ENCODE measurements at places on chromosomes 5 and 9.

GRCh38 chr9:133787754-133788025 lies 49.5 kb upstream of the SARDH start:
- no peak for DNase-seq

GRCh38 chr9:95726756-95727155 lies 148.7 kb upstream of the ERCC6L2 start:
- peak; percentile 40 for DNase-seq

GRCh38 chr9:77176106-77176505 lies 1.2 kb upstream of the VPS13A start:
- no peak for DNase-seq

DNA sequence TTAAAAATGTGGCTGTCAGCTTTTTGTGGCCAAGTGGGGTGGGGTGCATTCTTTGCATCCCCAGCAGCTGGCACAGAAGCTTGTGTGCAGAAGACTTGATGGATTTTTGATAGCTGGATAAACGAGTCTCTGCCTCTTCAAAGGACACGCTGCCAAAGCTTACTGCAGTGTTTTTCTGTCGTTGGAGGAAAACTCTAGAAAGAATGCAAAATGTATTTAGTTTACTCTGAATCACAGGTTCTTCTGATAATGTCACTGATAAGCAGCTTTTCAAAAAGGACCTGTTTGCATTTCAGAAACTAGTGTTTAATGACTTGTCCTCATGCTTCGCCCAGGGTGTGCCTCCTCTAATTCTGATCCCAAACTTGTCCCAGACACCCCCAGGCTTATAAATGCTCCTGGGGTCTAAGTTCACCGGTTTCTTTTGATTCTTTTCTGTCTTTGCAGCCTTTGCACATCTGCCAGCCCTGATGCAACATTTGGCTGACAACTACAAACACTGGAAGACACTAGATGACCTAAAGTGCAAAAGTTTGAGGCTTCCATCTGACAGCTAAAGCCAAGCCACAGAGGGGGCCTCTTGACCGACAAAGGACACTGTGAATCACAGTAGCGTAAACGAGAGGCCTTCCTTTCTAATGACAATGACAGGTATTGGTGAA lies 66.0 kb downstream of the WDR41 start:
- DNase-seq = no peak

- DNase-seq = no peak
These were observed 38.7 kb downstream of the KCTD16 start for GRCh38 chr5:144209361-144209760.

DNA sequence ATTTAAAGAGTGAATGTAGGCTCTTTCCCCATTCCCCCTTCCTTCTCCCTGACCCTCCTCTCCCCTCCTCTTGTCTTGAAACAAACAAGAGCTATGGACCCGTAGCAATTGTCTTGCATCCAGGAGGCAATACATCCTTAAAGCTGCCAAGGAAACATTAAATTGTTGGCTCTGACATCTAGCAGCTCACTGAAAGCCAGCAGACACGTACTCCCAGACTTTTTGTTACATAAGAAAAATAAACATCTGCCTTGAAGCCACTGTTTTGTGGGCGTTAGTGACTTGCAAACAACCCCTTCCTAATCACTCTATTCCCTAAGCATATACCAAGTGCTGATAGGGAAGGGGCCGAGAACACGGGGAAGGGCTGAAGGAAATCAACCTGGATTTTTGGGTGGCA lies 8.6 kb downstream of the SLC45A2 start:
- no peak for DNase-seq

DNA sequence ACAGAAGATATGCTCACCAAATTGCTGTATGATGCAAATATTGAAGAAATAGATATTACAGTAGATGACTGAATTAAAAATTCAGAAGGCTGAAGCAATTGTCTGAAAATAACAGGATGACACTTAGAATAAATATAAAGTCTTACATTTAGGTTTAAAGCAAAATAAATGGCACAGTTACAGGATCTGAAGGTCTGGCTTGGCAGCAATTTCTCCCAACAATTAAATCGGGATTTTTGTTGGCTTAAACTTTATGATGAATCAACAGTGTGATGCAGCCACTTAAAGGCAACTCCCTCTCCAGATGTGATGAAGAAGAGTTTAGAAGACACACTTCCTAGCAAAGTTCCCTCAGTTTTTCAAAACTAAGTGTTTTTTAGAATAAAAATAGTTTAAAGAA lies 80.5 kb downstream of the NREP start:
- DNase-seq = no peak

DNA sequence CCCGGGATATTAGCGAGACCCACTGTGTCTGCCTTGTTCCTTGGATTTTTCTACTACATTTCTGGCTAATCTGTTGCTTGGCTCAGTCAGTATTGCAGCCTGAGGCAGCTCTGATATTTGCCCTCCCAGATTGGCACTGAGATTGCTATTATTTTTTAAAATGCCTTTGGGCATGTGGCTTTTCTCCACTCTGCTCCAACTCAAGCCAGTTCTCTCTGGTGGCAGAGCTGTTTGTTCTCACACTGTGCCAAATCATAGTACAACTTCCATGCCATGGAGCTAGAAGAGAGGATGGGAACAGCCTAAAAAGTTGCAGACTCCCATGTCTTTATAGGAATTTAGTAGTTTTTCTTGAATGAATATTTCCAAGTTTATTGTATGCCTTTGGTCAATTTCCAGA lies 155.9 kb upstream of the ATP10B start:
- no peak for DNase-seq

- no peak for DNase-seq
These were observed 9.9 kb upstream of the ANGPTL2 start for GRCh38 chr9:127132375-127132774.

DNA sequence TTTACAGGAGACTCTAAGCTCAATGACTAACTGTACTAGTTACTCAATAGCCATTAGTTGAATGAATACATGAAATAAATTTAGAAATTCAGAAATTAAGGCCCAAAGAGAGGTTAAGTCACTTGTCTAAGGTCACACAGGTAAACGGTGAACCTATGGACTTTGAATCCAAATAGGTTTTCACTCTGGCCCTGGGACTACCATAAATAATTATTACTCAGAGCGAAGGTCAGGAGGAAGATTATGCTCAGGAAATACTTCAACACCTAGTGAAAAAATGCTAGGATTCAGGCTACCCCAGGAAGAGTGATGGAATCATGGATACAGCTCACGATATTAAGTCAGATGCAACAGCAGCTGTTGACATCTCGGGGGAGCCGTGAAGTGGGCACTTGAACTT lies 417.4 kb downstream of the GABRG2 start:
- no peak for DNase-seq

GRCh38 chr9:34526026-34526425 lies 3.2 kb upstream of the ENHO start:
- DNase-seq = no peak

GRCh38 chr5:76845890-76846289 lies 3.9 kb upstream of the S100Z start:
- DNase-seq = no peak

DNA sequence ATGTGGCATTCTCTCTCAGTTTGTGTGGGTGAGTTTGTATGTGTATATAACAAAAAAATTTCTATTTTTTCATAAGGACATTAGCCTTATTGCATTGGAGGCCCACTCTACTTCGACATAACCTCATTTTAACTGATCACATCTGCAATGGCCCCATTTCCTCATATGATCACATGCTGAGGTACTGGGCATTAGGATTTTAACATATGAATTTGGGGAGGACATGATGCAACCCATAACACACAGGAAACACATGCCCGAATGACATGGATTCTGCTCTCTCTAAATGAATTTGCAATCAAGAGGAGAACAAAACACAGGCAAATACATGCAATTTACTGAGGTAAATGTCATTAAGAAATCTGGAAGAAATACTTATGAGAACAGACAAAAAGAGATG lies 92.1 kb upstream of the COX7C start:
- DNase-seq = no peak

DNA sequence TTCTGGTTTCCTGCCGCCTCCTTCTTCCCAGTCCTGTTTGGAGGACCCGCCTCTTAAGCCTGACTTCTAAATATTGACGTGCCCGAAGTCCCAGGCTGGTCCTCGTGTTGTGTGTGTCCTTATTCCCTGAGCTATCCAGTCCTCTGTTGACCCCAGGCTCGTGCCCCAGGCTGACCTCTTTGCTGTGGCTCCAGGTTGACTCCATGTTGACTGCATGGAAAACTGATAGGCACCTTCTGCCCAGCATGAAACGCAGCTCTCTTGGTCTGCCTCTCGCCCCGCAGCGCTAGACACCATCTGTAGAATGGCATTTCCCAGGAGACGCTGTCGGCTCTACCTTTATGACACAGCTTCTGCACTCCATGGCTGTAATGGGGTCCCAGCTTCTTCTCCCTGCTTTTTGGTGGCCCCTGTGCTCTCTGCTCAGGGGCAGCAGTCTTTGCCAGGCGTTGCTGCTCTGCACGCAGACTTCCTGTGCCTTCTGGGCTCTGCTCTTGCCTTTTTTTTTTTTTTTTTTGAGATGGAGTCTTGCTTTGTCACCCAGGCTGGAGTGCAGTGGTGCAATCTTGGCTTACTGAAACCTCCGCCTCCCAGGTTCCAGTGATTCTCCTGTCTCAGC lies 28.4 kb downstream of the EHMT1 start:
- no peak for DNase-seq

DNA sequence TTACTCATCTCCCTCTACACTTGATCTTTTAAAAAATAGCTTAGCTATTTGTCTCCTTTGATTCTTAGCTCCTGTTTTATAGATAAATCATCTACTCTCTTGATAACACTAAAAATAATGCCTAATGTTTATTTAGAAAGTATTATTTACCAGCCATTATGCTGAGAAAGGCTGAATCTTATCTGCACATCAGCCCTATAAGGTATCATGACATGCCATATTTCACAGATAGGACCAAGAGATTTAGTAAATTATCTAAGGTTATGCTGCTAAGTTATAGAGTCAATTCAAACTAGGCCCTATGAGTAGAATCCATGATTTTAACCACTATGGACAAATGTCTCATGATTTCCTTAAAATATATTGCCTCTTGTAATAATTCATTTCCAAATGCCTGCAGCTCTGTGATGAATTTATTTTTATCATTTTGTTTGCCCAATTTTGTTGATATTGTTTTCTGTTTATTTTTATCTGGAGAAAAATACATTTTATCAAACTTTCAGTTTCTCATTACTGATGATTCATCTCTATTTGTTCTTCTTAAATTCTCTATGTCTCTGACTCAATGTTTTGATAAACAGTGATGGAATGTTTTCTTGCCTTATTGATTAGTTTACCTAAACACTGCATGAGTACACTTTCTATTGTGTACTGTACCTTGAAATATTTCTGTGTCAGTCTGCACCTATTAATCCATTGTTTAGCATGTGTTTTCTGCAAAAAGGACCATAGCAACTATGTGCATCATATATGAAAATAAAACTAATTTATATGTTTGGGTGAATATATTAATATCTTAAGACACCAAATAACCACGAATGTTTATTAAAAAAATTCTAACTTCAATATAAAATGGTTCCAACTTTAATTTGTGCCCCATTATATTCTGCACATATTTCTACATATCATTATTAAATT lies 300.8 kb downstream of the CDH9 start:
- DNase-seq = no peak

DNA sequence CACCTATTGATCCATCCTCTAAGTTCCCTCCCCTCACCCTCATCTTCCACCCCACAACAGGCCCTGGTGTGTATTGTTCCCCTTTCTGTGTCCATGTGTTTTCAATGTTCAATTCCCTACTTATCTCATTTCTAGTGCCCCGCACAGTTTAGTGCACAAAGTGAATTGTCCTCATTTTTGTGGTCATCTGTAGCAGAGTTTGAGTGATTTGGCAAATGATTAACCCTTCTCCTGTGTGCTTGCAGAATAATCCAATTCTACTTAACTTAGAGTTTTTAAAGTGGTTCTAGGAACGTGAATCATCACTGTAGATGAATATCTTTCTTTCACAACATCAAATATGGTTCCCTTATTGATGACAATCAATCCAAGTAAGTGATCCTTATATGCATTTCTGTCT lies 6.3 kb upstream of the HAPLN1 start:
- DNase-seq = no peak

Data from amniotic stem cell (primary cell).